ENCODE measurements at places on chromosomes 1 and 21.

DNA sequence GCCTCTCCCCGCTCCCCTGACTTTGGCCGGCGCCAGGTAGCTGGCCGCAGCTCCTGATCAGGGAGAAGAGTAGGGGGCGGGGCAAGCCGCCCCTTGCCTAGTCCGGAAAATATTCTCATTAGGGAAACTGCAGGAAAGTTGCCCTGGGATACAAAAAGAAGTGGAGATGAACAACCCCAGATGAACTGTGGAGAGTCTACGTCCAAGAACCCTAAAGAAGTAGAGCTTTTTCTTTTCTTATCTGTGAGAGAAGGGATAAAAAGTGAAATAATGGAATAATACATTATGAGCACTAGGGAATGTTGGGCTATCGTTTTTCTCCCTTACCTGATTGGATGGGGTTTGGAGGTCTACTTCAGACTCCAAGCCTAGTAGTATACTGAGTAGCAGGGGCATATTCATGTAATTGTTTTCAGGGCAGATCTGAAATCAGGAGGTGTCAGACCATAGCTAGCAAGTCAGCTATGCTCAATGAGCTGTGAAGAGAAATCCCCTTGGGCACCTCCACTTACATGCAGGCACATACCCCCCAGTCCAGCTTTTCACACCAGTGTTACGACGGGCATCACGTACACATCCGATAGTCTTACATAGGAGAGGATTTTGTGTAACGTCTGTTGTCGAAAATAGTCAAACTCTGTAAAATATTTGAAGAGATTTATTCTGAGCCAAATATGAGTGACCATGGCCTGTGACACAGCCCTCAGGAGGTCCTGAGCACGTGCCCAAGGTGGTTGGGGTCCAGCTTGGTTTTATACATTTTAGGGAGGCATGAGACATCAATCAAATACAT, 1.7 kb upstream of the DUSP10 start:
- no peak for DNase-seq

DNA sequence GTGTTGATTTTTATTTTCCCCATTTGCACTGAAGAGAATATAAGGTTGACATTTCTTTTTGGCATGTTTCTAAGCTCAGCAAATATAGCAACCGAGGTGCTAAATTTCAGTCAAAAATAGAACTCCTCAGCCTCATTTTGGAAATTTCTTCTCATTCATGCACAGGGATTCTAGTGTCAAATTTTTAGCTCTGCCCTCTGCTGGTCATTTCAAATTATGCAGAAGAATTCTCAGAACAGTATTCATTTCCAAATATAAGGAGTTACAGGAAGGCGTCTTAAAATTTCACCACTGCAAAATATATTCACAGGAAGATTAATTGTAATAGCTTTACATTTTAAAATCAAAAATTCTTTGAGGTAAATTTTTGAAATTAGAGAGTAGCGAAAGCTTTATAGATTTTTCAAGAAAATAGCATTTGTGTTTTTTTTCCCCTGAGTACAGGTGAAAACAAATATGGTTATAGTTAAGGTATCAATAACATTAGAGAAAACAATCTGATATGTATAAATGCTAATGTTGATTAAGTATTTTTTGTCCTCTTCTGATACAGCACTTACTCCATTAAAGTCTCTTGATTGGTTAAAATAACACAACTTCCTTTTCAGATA, 57.9 kb downstream of the FMN2 start:
- DNase-seq, result no peak

GRCh38 chr1:206717674-206717989, 32.9 kb downstream of the MAPKAPK2 start:
- no peak for DNase-seq

GRCh38 chr1:168830562-168830961, 101.6 kb upstream of the DPT start:
- no peak for DNase-seq

DNA sequence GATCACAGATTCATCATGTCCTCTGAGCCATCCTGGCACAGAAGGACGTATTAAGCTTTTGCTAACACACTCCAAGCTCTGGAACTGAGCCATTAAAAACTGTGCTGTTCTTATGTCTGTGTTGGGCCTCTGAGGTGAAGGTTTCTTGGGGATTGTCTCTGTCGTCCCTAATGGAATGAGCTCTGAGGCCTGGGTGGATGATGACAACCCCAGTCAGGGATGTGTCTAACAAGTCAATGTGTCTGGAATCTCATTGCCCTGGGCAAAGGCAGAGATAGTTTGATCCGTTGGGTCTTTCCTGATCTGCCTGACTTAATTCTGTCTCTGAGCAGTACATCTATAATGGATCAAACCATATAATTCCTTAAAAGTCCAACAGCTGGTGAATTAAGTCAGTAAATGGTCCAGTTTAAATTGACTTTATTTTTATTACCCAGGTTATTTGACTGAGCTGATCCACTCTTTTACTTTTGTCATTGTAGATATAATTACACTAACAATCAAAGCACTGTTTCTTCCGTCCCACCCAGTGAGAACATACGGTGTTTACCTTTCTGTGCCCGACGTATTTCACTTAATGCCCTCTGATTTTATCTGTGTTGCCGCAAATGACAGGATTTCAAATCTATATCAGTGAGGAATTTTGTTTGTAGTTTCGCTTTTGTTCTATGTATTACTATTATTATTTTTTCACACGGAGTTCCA, 38.8 kb upstream of the OR2B11 start:
- no peak for DNase-seq
